ENCODE measurements at places on chromosomes 1 and 21.
A peak's percentile ranks its signal among the peaks of the same experiment; 100 is the strongest.

GRCh38 chr1:229470406-229471043 lies 36.6 kb upstream of the ACTA1 start:
- DNase-seq = no peak

GRCh38 chr1:11414926-11415538 lies 63.9 kb upstream of the DISP3 start:
- no peak for DNase-seq

DNA sequence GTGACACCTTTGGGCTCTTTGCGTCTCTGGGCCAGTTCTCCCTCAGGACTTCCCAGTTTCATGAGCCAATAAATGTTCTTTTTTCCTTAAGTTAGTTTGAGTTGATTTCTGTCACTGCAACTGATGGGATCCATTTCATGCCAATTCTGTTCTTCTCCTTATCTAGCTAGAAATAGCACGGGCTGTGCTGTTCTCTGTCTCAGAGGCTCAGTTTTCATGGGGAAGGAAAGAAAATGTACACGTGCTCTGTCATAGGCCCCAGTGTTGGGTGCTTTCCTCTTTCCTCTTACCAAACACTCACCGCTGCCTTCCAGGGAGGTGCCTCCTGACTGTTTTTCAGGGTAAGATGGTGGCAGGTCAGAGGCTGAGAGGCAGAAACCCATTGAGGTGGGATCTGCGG lies 43.2 kb upstream of the ACTL8 start:
- DNase-seq = no peak

DNA sequence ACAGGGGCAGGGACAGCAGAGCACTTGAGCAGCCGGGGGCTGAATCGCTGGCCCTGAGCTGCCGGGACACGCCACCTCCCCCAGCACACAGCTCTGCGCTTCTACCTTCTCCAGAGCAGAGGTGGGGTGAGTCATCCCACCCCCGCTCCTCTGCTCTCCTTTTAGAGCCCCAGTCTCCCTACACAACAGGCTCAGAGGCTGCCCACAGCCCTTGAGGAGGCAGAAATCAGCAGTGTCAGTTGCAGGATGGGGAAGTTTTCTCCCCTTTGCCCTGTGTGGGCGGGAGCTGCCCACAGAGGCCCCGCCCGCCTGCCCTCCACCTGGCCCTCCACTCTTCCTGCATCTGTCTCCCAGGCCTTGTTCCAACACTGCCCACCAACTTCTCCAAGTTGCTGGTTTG lies 94.6 kb downstream of the STUM start:
- DNase-seq = peak; percentile 56

- no peak for DNase-seq
Observed at GRCh38 chr1:194273660-194274059, 1087.2 kb upstream of the B3GALT2 start.

GRCh38 chr1:164739189-164739588 lies 180.2 kb downstream of the PBX1 start:
- DNase-seq = no peak

DNA sequence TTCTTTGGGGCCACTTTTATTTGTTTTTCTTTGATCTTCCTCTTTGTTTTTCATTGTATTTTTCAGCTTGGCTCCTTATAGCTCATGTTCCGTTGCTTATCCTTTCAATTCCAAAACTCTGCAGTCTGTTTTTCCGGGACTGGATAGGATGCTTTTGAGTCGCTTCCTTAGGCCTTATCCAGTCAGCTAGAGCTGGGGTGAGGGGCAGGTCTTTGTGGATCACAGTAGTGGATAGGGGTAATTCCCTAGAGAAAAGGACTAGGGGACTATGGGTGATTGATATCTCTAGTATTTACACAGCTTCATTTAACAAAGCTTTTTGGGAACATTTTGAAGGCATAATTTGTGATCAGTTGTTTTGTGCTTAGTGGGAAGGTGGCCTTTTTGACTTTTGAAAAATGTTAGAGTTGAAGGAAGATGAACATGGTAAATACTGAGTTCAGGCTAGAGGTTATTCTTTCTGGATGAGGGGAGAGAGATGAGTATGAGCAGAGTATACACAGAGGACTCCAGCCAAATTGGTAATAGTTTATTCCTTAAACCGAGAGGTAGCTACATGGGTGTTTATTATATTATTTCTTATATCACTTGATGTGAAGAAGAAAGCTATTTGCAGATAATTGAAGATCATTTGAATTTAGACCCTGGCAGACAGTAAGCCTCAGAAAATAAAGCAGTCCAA lies 22.5 kb downstream of the CEP350 start:
- DNase-seq = no peak

DNA sequence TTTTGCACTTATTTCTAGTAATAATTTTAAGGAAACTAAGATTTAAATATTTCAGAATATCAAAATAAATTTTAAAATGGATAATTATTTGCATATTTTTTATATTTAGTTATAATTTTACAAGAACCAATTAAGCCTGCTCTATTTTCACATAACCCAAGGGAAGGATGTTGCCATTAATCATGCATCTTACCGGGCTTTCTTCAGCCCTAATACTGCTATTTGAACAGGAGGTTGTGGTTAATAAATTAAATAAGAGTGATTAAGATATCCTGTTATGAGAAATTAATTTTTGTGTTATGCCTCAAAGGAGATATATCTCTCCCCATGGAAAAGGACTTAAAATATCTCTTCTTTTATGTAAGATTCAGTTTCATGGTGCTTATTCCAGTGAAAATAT lies 1415.8 kb upstream of the B3GALT2 start:
- no peak for DNase-seq

DNA sequence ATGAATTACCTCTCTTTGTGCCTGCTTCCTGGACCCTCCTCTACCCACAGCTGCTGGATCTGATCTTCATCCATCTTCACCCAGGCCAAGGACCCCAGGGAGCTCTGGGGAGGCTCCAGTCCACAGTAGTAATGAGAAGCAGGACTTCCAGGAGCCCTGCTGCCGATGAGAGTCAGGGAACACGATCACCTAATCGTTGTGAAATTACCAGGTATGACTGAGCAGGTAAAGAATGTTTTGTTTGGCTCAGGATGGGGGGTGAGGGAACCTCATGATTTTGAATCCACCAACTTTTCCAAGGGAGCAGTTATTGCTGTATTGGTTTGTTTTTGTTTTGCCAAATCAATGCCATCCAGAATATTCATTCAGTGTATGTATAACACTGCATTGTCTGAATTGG lies 454.0 kb downstream of the PLPP3 start:
- DNase-seq = no peak

GRCh38 chr1:150192012-150192411 lies 42.3 kb downstream of the PLEKHO1 start:
- no peak for DNase-seq

- no peak for DNase-seq
Observed at GRCh38 chr1:23643736-23644554, 47.7 kb upstream of the RPL11 start.

DNA sequence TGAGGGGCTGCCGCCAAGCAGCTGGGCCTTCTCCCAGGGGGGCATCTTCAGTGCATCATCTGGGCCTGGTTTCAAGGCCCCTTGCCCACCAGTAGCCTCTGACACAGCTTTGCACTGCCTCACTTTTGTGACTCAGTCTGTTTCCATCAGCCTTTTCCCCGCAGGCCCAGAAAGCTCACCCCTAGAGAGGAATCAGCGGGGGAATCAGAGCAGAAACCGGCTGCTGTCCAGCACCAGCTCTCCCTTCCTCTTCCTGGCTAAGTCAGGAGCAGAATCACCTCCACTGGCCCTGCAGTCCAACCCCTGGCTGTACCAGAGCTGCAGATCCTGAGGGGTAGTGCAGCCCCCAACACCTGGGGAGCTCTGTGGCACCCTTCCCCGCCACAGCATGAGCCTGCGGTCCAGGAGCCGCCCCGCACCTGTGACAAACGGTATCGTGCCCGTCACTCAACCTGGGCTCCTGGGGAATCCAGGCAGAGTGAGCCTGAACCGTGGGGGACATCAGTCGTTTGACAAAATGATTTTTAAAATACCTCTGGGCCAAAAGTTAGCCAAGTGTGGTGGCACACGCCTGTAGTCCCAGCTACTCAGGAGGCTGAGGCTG lies 83.3 kb upstream of the TMEM51 start:
- no peak for DNase-seq

- no peak for DNase-seq
Observed at GRCh38 chr1:232694475-232694874, 64.5 kb upstream of the SIPA1L2 start.

GRCh38 chr1:118333601-118334210 lies 148.7 kb upstream of the SPAG17 start:
- DNase-seq = no peak

DNA sequence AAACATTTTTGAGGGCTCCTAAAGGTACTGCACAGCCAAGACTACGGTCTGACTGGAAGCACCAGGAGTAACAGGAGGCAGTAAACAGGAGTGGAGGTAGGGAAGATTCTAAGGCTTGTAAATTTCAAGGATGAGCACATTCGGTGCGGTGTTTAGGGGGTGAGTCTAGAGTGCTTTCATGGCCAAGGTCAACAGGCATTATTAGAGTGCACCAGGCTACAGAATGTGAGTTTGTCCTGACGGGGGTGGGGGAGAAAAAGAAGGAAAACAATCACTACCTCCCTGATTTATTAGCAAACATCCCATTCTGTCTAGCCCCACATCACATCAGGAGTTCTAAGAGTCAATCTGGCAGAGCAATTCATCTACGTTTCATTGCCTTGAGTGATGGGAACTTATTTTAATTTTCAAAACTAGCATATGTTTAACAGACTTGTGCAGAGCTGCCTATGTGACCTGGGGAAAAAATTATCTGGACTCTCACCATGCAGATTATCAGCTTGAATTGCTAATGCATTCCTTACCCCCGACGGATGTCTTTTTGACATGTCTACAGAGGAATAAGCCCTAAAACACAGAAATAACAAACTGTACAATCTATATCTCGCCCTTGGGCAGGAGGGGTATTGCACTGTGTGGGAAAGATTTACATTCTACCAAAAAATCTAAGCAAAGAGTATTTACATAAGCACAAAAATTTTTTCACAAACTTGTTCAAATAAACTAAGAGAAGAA lies 45.0 kb downstream of the APP start:
- DNase-seq = no peak

DNA sequence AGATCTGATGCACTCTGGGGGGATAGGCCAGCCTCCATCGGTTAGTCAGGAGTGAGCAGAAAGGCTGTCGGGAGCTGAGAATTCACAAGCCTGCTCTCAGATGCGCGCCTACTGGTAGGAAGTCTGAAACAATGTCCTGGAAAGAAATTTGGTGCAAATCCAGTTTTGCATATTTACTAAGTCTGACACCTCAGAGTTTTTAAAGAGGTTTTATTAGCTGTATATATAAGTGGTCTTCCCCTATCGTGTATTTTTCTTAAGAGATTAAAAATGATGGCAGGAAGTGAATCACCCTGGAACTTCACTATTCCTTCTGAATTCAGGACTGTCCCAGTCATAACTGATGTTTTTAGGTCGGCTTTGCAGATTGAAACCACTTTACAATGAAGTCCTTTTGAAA lies 99.8 kb upstream of the C1orf105 start:
- no peak for DNase-seq

- no peak for DNase-seq
Observed at GRCh38 chr1:19038732-19039131, 82.3 kb upstream of the IFFO2 start.

- no peak for DNase-seq
Observed at GRCh38 chr1:29455781-29456180, 219.5 kb downstream of the PTPRU start.

DNA sequence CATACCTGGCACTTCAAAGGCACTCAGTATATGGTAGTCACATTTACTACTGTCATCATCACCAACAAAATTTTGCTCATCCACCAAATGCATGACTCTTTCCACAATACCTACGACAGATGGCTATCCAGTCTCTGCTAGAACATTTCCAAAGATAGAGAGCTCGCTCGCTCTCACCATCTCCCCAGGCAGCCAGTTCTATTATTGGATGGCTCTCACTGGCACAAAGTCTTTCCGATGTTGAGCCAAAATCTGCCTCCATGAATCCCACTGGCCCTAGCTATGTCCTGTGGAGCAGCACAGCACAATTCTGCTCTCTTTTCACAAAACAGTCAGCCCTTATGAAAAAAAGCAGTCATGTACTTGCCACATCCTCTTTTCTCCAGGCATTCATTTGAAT lies 102.1 kb downstream of the DAB1 start:
- no peak for DNase-seq

DNA sequence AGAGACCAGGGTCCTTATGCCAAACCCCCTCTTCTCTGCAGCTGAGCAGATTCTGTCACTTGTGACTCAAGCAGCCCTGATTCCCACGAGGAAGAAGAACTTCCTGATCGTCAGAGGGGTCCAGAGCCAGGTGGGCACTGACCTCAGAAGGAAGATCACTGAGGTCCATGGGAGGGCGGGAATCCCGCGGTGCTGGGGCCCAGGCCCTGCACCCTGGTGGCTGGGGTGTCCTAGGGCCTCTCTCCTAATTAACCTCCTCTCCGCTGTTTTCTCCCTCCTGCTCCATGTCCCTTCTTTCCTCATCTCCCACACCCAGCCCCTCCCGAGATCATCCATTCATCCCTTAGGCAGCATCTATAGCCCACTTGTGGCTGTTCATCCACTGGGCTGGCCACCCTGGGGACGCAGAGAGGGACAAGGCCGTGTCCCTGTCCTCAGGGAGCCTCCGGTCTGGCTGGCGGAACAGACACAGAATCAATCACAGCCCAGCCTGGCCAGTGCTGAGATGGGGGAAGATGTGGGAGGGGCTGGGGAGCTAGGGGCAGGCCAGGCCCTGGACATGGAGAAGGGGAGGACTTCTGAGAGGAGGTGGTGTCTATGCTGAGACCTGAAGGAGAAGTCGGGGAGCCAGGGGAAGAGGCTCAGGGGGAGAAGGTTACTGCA lies 638.3 kb downstream of the MATN1 start:
- no peak for DNase-seq

DNA sequence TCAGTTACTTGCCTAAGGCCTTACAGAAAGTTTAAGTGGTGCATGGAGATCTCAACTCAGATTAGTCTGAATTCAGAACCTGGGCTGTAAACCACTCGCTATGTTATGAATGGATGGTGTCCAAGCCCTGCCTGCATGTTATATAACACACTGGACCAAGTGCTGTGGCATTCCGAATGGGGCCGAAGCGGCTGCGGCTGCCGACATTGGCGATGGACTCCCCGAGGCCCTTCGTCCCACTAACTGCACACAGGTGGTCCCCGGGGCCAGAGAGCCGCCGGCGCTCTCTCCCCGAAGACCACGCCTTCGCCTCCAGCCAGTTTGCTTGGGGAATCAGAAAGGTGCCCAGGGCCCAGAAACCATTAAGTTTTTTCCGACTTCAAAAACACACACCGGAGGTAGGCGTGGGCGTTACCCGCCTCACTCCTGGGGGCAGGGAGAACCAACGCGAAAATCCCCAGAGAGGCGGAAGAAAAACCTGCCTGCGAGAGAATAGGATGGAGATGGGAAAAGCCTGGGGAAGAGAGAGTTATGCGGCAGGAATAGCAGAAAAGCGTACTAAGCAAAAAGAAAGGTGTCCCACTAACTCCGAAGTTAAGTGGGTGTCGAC lies 579 bp upstream of the TENT5C start:
- no peak for DNase-seq

DNA sequence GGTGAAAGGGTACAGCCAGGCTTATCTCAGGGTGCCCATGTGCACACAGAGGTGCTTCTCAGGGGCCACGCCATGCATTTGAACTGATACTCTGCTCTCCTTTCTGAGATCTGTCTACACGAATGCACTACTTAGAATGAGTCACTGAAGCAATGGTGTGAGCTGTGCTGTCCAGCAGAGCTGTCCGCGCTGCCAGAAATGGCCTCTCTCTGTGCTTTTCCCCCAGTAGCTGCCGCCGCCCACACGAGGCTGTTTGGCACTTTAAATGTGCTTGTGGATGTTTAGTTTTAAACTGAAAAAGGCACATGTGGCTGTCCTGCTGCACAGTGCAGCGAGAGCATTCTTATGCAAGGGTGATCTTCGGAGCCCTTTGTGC lies 87.1 kb upstream of the COL6A1 start:
- DNase-seq = no peak

- DNase-seq = no peak
Observed at GRCh38 chr1:157961805-157962762, 31.4 kb upstream of the KIRREL1 start.
